ENCODE measurements at places on chromosomes 13 and 19.

DNA sequence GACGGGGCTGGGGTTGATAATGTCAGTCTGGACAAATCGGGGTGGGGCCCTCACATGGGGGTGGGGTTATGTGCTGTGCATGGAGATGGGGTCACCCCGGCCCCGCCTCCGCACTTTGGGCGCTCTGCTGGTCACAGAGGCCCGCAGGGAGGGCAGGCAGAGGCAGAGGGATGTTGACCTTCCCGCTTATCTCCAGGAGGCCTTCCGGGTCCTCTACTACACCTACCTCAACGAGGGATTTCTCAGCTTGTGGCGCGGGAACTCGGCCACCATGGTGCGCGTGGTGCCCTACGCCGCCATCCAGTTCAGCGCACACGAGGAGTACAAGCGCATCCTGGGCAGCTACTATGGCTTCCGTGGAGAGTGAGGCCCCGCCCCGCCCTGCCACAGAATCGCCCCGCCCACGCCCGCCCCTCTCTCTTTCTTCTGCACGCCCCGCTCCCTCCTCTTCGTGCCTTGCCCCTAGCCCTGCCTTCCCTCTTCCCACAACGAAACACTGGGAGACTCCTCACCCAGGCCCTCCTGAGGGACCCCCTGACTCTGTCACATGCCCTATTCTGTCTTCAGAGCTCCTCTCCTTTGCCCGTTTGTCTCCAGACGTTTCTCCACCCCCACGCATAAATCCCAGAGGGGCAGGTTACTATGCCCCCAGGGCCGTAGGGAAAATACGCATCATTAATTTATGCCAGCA, 32.8 kb downstream of the TMEM161A start:
- no peak for DNase-seq

DNA sequence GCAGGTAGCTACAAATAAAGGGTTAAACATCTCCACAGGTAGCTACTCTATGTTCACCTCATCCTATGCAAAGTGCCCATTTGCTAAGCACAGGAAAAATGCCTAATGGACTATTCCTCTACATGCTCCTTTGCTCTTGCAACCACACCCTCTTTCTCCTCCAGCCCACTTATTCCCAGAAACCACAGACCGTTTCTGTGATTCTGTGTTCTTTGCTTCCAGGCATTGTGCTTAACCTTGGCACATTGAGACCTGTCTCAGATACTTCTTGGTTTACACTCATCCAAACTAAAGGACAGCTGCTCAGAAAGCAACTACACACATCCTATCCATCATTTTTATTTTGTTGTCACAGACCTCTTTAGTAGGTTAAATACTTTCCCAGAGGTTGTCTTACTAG, 785.0 kb upstream of the MIR17HG start:
- no peak for DNase-seq

DNA sequence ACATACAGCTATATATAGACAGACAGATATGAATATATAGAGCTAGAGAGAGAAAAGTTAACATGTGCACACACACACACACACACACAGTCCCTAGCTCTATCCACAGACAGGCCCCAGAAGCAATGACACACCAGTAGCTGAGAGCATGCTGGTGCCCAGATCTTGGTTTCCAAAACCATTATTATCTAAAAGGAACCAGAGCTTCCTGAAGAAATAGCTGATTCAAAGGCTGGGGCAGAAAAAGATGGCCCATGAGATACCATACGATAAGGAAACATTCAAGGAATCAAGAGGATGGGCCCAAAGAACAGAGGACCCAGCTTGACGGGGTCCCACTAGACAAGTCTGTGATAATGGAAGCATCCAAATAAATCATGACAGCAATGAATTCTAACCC, 53.4 kb downstream of the ABCC4 start:
- no peak for DNase-seq

DNA sequence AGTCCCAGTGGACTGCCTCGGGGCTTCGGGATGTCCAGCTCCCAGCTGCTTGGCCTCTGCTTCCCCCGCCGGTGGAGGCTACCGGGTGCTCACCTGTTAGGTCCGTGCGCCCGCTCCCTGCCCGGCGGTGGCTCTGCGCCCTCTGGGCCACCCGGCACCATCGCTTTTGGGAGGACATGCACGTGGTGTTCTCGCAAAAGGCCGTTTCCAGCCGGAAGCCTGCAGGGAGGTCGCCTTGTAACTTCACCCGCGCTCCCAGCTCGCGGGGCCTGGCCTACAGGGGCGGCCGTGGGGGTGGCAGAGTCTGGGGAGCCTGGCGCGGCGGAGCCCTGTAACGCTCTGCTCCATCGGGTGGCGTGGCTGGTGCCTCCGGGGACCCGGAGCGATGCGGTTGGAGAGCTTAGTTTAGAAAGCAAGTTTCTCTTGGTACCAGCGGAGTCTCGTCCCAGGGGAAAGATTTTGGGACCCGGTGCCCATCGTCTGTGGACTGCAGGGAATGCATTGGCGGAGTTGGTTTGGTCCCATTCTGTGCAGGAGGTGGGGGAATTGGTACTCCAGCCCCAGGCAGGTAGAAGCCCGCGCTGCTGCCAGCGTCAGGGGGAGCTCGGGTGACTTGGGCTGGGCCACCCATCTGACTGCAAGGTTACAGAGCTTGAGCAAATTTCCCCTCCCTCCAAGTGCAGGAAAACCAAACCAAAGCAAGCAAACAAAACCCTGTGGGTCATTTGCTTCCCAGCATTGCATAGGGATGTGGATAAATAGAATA, 673 bp downstream of the SPATA13 start:
- no peak for DNase-seq

DNA sequence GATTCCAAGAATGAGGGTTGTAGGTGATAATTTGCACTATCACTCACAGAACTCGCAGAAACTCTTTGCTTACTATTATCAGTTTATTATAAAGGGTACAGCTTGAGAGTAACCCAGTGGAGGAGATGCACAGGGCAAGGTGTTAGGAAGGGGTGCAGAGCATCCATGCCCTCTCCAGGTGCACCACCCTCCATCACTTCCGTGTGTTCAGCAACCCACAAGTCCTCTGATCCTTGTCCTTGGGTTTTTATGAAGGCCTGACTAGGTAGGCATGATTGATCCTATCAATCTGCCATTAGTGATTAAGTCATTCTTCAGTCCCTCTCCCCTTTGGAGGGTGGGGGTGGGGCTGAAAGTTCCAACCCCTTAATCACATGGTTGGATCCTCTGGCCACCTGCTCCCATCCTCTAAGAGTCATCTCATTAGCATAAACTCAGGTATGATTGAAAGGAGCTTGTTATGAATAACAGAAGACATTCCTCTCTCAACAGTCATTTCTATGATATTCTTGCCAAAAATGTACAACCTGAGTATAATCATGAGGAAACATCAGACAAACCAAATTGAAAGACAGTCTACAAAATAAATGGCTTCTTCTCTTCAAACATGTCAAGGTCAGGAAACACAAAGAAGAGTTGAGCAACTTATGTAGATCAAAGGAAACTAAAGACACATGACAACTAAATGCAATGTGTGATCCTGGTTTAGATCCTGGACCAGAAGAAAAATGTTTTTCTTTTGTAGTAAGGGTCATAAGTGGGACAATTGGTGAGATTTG, 225.4 kb downstream of the PCCA start:
- no peak for DNase-seq

DNA sequence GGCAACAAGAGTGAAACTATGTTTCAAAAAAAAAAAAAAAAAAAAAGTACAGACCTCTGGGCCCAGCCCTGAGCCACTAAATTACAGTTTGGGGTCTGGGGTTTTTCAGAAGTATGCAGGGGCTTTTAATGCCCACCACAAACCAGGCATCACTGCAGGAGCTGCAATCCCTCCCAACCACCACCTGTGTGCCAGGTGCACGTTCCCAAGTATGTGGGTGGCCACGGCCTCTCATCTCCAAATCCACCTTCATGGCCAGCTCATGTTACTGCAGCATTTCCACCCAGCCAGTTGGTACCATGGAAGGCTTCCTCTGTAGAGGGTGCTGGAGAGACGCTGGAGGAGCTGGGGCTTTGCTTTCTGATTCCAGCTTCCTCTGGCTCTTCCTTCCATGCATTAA, 26.5 kb downstream of the CEP89 start:
- DNase-seq = no peak

DNA sequence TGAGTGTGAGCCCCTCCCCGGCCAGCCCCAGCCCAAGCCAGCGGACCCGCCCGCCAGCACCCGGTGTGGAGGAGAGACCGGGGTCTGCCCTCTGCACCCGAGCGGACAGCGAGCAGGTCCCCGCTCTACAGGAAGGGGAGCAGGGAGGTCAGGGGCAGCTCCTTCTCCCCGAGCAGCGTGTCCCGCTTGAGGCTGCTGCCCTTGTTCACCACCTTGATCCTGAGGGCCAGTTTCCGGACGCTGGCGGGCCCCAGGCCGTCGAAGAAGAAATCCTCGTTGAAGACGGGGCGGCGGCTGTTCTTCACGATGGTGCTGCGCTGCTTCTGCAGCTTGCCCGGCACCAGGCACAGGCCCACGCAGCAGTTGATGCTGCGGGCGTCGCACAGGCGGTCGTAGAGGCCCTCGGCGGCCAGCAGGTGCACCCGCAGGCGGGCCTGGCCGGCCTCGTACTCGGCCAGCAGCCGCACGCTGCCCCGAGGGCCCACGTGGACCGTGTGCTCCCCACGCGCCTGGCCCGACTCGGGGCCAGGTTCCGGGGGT, 1.9 kb downstream of the C2CD4C start:
- DNase-seq = no peak

- no peak for DNase-seq
These were observed 23.0 kb downstream of the IER2 start for GRCh38 chr19:13173139-13173737.

DNA sequence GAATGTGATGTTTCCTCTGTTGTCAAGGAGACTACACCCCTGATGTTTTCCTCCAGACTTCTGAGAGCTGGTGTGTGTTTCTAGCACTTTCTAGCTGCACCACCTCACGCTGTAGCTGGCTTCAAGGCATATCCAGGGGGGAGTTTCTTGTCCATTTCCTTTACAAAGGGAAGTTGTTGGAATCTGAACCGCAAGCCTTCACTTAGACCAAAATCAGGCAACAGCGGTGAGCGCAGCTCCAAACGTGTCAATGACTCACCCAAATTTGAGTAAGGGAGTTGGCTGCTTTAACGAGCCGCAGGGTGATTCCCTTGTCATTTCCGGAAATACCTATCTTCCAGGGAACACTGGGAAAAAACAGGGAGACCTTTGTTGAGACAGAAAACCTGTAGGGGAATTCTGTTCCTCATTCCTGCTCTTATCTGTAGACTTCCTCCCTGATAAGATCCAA, 2.5 kb downstream of the LDLR start:
- DNase-seq = peak; percentile 98

- DNase-seq = no peak
These were observed 105.1 kb downstream of the UQCRFS1 start for GRCh38 chr19:29107831-29108230.

DNA sequence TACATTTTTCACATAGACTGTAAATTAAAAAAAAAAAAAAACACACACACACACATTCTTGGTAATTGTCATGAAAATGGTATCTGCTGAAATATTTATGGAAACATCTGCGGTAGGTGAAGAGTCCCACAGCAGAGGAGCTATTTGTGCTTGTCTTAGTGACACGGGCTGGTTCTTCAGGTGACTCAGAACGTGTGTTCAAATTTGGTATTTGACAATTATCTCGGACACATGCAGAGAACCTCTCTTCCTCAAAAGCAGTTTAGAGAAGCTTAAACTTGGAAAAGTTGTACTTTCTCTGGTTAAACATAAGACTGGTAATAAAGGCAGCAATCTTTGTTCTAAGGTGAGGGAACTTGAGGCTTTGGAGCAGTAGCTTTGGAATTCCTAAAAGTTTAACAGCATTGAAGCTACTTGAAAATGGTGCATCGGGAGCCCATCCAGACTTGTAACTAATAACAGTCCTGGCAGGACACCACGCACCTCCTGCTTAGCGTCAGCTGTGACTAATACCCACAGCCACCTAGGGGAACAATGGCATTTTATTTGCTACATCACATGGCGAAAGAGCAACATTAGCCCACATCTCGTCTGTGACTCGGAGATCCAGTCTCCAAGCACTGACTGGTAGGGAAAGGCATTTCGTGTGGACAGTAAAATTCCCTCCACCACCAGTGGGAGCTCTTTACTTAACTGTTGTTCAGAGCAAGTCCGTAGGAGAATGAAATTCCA, 1505.1 kb upstream of the SLC10A2 start:
- peak; percentile 93 for DNase-seq

GRCh38 chr19:49664171-49665035, 1.3 kb downstream of the IRF3 start:
- DNase-seq = no peak

DNA sequence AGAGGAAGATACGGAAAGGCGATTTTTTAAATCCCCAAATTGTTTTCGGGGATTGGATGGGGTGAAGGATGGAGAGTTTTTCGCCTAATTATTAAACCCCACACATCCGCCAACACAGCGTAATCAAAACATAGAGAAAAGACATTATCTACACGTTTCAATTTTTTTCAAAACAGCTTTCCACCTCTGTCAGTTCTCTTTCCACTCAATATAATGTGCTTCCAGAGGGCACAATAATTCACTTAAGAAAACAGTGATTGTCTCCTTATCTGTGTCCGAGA, 435 bp upstream of the OBI1 start:
- no peak for DNase-seq

DNA sequence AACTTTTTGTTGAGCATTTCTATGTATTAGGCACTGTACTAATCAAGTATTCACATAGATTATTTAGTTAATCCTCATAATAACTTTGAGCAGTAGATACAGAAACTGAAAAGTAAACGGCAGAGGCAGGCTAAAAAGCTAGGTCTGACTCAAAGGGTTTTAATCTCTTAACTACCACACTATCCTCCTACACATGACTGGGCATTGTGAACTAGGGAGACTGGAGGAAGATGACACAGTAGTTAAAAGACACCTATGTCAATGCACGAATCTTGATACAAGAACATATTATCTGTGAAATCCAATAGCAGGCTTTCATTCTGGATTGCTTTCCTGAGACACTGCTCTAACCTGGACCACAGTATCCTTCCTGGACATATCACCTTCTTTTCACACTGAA, 36.3 kb downstream of the MICU2 start:
- no peak for DNase-seq

DNA sequence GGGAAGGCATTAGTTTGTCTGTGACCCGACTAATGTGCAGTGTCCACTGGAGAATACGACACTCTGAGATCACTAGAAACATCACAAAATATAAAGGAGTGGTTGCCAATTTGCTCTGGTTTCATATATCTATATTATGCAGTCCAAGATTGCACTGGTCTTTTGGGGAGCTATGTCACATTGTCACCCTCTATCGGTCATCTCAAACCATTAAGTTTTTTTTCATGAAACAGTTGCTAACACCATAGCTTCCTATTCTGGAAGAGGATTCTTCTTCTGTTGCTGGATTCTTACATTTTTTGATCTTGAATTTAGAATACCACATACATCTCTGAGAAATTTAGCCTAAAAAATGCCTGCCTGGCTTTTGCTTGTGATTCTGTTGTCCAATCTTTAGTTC, 168.6 kb downstream of the LACC1 start:
- no peak for DNase-seq
